ENCODE measurements at places on chromosomes 7 and 10. TPM values are rescaled to one million over a fixed set of nuclear protein-coding genes. Genes with fewer than 3 reads are reported as not detected.
A peak's percentile ranks its signal among the peaks of the same experiment; 100 is the strongest.

Gene MKI67
- polyA plus RNA-seq, result 12.8 TPM

- no peak for DNase-seq
Observed at GRCh38 chr7:32531402-32531801, 36.1 kb downstream of the AVL9 start.

GRCh38 chr7:155999631-156000489, 187.6 kb upstream of the SHH start:
- DNase-seq, result no peak

GRCh38 chr7:22090107-22090506, 144.4 kb upstream of the CDCA7L start:
- DNase-seq, result no peak

Gene WNT2
- polyA plus RNA-seq, result not detected

Gene RGS10
- polyA plus RNA-seq, result 5.4 TPM

- DNase-seq, result no peak
Observed at GRCh38 chr10:118332236-118332635, 9.9 kb downstream of the FAM204A start.

Gene SFTPA1
- not detected for polyA plus RNA-seq

Gene EVX1
- not detected for polyA plus RNA-seq

Gene IFIT3
- 0.91 TPM for polyA plus RNA-seq

DNA sequence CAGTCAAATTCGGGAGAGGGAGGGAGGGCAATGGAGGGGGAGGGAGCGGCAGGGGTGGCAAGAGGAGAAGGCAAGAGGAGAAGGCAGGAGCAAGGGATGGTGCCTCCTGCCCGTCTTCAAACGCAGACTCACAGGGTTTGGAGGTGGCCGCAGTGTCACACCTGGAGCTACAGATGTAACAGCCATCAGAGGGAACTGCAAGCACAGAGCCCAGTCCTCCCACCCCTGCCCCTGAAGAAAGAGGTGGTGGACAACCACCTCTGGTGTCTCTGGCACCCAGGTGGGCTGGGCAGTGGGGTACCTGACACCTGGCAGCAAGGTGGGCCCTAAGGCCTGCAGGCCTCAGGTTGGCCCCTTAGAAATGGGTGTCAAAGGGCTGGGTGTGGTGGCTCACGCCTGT, 67.0 kb upstream of the SDK1 start:
- no peak for DNase-seq

- DNase-seq, result peak; percentile 60
Observed at GRCh38 chr7:40298421-40298820, 163.6 kb downstream of the SUGCT start.

Gene SYCE1
- not detected for polyA plus RNA-seq

GRCh38 chr7:25167262-25167843, 42.3 kb upstream of the CYCS start:
- DNase-seq, result no peak

Gene SEC31B
- 14.4 TPM for polyA plus RNA-seq

Gene TMEM273
- 1.9 TPM for polyA plus RNA-seq

Gene UPK3BL2
- 18.2 TPM for polyA plus RNA-seq

GRCh38 chr7:80838643-80839042, 80.2 kb downstream of the SEMA3C start:
- DNase-seq, result no peak

DNA sequence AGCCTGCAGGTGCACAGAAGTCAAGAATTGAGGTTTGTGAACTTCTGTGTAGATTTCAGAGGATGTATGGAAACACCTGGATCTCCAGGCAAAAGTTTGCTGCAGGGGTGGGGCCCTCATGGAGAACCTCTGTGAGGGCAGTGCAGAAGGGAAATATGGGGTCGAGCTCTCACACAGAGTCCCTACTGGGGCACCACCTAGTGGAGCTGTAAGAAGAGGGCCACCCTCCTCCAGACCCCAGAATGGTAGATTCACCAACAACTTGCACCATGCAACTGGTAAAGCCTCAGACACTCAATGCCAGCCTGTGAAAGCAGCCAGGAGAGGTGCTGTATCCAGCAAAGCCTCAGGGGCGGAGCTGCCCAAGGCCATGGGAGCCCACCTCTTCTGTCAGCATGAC, 205.8 kb downstream of the CCSER2 start:
- DNase-seq, result no peak

Gene GSDME
- 21.1 TPM for polyA plus RNA-seq

- no peak for DNase-seq
Observed at GRCh38 chr10:77463967-77464745, 173.5 kb downstream of the KCNMA1 start.
